Stimulated activated CD8-positive, alpha-beta memory T cell treated with anti-CD3 and anti-CD28 coated beads, Interleukin-7, amount 100 ng/mL, for 24 hours (primary cell): ENCODE measurements at places on chromosomes 16 and 17.

- DNase-seq, result no peak
Observed at GRCh38 chr16:59886021-59886420, 1151.9 kb upstream of the GOT2 start.

DNA sequence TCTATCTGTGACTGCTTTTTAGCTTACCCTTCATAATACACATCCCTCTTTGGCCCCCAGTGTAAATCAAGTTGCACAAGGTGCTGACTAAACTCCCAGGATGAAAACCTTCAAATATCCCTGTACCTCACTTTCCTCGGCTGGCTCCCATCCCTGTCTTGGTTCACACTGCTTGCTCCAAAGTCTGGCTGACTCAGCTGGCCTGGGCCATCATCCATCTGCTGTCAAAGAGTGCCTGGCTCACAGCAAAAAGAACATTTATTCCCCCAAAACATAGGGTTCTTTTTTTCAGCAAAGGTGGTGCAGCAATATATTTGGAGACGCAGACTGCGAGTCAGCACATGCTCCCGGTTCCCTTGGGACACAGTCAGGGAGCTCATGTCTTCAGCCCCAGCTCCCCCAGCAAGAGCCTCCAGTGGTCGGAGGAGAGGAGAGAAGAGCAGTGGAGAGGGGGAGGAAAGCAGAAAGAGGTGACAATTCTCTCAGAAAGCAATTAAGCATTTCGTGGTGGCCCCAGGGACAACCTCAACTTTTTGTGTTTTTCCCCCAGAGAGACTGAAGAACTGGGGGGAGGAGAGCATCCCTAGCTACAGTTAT lies 26.1 kb downstream of the GPR142 start:
- DNase-seq, result no peak

- no peak for DNase-seq
Observed at GRCh38 chr17:16477255-16477654, 14.7 kb downstream of the LRRC75A start.

- no peak for DNase-seq
Observed at GRCh38 chr17:81578561-81579225, 26.5 kb upstream of the FAAP100 start.

DNA sequence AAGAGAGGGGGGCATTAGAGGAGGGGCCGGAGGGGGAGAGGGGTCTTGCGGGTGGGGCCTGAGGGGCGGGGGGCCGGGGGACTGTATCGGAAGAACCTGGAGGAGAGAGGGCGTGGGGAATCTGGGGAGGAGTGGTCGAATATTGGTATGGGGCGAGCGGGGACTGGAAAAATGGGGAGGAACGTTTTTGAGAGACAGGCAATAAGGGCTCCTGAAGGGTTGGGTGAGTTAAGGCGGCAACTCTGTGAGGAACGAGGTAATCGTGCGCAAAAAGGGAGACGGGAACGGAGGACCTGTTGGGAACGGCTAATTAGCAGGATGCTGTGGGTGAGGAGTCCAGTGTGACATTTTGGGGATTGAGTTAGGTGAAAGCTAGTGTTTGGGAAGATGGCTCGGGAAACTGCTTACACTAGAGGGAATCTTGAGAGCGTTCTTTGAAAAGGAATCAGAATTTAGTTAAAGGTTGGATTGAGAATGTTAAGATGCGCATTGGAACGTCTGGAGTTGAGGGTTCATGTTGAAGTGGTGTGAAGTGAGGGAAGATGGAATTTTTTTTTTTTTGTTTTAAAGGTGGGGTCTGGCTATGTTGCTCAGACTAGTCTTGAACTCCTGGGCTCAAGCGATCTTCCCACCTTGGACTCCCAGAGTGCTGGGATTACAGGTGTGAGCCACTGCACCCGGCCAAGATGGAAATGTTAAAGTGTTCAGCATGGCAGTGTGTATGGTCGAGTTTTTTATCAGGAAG lies 662 bp downstream of the WIPF2 start:
- DNase-seq, result no peak

GRCh38 chr16:76748461-76749348 lies 442.3 kb upstream of the MON1B start:
- DNase-seq, result no peak

GRCh38 chr16:78684030-78684611 lies 584.7 kb downstream of the WWOX start:
- DNase-seq, result no peak

DNA sequence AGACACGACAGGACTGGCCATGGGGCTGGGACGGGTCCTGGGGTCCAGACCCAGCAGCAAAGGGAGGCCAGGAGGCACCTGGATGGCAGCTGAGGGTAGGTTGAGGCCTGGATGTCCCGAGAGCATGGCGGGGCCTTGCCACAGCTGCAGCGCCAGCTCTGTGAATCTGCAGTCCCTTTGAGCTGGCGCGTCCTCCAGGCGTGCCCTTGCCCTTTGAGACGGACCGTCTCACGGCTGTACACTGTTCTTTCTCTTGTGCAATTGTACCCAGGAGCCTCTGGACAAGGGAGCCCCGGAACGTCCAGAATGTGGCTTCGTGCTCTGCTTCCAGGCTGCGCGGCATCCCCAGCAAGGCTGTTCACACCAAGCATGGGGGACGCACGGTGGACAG lies 69.5 kb upstream of the CIBAR2 start:
- no peak for DNase-seq

DNA sequence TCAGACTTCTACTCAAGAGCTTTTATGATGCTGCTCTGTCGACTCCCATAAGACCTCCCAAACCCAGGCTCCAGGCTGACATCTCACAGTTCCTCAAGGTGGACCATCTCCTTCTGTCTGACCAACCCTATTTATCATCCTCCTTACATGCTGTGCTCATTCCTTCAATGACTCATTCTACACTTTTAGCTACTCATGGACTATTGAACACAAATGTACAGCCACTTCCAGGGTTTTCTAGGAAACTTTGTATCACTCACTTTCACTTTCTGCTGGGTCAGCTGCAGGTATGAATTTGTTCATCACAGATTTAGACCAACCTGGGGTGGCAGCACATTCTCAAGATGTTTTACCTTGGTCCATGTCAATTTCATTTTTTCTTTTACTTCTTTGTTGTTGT lies 162.4 kb upstream of the FAM20A start:
- DNase-seq, result no peak

DNA sequence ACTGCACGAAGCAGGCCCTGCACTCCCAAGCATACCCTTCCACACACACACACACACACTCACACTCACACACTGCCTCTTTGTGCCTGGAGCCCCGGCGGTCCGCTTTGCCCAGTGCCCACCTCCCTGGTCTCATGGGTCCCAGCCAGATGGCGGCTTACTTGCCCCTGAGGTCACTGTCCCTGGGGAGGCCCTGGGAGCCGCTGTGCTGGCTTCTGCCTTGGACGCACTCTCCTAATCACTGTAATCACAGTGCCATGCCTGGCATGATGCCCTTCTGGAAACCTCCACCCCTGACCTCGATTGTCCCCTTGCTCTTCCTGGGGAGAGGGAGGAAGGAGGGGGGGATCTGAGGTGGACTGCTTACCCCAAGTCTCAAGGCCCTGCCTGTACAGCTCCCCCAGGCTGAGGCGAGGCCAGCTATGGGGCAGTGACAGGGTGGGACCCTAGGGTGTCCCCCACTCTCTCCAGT lies 36.0 kb downstream of the ARHGAP23 start:
- no peak for DNase-seq

DNA sequence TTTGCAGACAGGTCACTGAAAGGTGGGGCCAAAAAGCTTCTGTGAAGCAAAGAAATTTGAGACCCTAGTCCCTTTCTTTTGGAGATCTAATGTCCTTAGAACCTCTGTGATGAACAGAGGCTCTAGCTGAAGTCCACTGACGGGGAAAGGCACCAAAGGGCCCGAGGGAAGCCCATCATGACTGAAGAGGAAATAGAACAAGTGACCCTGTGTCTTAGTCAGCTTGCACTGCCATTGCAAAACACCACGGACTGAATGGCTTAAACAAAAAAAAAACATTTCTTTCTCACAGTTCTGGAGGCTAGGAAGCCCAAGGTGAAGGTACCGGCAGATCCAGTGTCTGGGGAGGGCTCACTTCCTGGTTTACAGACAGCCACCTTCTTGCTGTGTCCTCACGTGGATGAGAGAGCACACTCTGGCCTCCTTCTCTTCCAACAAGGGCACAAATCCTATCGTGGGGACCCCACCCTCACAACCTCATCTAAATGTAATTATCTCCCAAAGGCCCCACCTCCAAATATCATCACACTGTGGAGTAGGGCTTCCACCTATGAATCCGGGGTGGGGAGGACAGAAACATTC lies 24.3 kb upstream of the ASGR2 start:
- no peak for DNase-seq

DNA sequence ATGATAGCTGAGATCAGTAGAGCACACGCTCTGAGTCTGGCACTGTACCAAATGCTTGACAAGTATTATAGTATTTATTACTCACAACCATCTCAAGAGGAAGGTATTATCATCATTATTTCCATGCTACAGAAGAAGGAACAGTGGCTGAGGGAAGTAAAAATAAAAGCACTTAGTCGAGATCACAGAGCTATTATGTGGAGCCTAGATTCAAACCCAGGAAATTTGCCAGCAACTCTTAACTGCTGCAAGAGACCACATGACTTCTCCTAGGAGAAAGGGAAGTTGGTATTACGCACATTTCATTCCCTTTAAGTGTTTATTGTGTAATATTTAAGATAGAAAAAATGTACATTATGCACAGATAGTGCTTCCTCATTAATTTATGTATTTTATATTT lies 1.0 kb upstream of the RHOT1 start:
- no peak for DNase-seq

DNA sequence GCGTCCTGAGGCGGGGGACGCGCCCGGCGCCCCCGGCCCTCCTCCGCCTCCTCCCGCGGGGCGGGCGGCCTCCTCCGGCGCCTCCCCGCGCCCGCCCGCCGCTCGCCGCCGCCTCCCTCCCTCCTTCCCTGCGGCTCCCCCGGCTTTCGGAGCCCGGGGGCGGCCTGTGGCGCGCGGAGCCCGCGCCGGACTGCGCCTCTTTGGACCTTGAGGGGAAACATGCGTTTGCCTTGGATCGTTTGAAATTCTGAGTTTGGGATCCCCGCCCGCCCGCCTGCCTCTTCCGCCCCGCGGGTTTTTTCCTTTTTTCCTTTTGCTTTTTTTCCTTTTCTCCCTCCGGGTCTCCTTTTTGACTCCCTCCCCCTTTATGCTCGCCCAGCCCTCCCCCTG lies 390 bp downstream of the ZNRF1 start:
- no peak for DNase-seq
